NCI-H2081 treated with DMSO at 0.1 percent for 48 hours (cell line): ENCODE measurements at places on chromosomes 11 and 22.

DNA sequence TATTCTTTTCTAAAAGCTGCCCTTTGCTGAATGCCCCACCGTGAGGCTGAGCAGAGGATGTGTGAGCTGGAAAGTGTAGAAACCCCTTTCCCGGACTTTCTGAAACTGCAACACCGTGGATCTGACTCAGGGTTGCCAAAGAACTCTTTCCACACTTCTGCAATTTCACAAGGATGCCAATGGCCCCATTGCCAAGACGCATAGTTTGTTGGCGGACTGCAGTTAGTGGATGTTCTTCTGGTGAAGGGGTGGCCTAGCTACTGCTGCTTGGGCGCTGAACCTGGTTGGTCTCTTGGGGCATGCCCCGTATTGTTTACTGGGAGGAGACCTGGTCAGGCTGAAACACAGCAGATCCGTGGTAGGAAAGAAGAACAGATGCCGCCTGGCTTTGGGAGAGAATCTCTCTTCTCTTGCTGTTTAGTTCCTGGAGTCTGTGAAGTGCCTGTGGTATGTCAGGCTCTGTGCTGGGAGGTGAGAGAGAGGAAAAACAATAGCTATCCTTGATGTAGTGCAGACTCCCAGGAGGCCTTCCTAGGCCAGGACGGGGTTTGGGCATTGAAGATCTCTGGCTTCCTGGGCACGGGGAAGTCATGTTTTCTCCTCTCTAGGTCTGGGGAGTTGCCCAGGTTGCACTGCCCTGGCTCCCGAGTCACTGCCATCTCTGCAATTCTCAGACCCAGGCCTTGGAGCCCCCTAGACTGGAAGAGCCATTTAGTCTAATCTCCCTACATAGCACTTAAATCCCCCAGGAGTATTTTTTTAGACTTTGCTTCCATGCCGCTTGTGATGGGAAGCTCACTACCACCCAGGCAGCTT lies 26.9 kb downstream of the CD82 start:
- no peak for DNase-seq

DNA sequence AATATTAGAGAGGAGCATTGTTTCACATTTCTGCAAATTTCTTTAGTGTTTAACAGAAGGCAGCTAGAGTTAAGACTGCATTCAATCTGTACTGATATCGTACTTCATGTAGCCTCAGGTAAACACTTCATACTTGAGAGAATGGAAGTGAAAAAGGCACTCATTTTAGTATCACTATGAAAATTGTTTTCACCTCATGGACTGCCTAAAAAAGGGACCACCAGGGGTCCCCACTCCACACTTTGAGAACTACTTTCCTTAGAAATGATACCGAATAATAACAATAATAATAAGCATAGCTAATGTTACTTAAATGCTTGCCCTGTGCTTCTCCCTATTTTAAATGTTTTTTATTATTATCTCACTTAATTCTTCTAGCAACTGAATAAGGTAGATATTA lies 95.1 kb downstream of the BLID start:
- DNase-seq: no peak

- DNase-seq: no peak
These were observed 547.7 kb downstream of the FAM181B start for GRCh38 chr11:82185925-82186324.

DNA sequence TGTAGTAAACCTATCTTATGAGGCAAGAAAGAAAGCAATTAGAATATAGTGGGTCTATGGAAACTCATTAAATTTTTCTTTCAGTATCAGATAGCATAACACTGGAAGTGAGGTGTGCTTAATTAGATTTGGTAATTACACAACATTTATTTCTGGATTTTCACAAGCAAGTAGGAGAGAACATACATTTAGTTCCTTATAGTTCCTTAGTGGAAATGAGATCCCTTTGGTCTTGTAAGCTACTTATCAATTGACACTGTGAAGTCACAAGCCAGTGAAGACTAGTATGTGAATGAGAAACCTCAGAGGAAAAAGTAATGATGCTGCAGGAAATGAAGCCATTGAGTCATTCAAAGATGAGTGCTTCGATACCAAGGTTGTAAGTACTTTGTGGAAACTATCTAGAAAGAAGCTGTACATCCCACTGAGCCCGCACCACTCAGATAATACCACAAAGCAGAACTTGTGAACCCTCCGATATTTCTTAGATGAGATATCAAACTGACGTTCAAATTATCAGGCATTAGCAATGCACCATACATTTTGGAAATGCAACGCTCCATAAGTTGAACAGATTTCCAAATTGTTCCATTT lies 53.5 kb downstream of the ENTHD1 start:
- no peak for DNase-seq

GRCh38 chr11:112877581-112877980 lies 83.6 kb upstream of the NCAM1 start:
- no peak for DNase-seq

- no peak for DNase-seq
These were observed 14.3 kb downstream of the DGCR8 start for GRCh38 chr22:20094197-20094807.

GRCh38 chr22:26406118-26406517 lies 22.9 kb upstream of the ASPHD2 start:
- peak; percentile 18 for DNase-seq

- DNase-seq: no peak
These were observed 32.0 kb upstream of the TH start for GRCh38 chr11:2203440-2204259.

GRCh38 chr22:50303848-50304527 lies 3.5 kb downstream of the PLXNB2 start:
- no peak for DNase-seq
